Stimulated activated CD8-positive, alpha-beta memory T cell treated with anti-CD3 and anti-CD28 coated beads, Interleukin-2, amount 100 ng/mL, for 1 hour (primary cell): ENCODE measurements at places on chromosomes 11 and 22.

DNA sequence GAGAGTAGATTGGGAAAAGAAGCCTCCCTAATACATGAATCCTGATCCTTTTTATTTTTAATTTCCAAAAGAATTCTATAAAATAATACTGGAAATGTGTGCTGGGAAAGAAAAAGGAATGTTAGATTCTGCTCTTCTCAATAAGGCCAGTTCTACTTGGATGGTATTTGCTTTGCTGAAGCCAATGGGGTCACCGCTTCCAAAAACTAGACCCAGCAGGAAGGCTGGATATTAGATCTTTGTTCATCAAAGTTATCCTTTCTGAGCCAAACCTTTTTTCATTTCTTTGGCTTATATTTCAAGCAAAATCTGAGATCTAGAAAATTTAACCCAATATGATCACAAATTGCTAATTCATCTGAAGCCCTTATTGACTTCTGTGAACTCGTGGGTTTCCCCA lies 41.4 kb downstream of the SCUBE2 start:
- no peak for DNase-seq

DNA sequence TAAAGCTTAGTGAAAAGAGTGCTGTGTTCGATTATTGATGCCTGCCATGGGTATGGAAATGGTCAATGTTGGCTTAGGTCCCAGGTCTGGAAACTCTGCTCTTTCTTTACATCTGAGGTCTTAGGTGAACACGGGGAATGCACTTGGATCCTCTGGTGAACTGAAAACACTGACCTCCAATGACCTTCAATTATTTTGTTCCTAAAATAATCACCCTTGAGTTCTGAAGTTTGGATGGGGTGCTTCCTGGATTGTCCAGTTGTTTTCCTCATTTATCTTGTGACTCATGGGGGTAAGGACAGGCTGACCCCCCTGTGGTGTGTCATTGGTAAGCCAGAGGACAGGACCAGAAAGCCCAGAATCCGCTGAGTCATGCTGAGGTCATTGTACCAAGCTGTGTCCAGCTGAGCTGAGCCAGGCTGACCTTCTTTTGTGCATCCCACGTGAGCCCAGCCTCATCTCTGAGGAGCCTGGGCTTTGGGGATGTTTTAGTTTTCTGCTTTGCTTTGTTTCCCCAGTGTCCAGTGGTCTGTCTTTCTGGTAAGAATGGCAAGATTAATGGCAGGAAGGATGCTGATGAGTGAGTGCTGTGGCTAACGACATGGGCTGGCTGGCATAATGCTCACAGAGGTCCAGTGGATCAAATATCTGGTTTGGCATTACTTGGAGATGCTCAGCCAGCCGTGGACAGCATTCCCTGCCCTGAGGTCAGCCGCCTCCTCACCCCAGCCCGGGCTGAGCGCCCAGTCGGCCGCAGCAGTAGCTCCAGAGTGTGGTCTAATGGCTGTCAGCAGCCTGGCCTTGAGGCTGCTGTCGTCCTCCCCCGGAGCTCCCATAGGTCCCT lies 35.6 kb downstream of the AMPD3 start:
- DNase-seq: no peak

DNA sequence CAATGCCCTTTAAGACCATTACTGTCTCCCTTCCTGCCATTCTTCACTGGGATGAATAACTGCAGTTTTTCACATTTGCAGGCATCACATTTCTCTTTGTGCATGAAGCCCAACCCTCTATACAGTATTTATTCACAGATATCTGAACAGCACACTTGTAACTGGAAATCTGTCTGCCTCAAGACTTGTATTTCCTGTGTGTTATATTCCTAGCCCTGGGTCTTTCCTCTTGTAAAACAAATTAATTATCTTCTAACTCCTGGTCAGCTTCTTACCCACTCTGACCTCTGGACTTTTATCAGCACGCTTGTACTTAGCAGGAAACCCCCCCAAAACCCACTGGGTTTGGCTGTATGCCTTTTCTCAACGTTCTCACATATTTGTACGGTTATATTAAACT lies 2.0 kb downstream of the CSRP3 start:
- DNase-seq: no peak

DNA sequence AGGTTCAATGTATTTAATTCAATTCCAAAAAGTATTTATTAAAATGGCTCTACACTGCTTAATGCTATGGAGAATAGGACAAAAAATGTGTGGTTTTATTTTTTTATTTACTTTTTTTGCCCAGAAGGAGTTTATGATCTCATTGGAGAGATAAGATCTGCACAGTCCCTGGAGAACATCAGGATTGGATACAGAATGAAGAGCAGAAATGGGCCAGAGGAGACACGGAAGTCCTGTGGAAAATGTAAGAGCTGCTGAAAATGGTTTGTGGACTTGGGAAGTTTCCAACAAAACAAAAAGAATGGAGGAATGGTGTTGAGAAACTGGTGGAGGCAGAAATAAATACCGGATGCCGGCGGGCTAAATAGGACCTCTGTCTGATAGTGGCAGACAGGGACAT lies 554.6 kb downstream of the OPCML start:
- DNase-seq: no peak

DNA sequence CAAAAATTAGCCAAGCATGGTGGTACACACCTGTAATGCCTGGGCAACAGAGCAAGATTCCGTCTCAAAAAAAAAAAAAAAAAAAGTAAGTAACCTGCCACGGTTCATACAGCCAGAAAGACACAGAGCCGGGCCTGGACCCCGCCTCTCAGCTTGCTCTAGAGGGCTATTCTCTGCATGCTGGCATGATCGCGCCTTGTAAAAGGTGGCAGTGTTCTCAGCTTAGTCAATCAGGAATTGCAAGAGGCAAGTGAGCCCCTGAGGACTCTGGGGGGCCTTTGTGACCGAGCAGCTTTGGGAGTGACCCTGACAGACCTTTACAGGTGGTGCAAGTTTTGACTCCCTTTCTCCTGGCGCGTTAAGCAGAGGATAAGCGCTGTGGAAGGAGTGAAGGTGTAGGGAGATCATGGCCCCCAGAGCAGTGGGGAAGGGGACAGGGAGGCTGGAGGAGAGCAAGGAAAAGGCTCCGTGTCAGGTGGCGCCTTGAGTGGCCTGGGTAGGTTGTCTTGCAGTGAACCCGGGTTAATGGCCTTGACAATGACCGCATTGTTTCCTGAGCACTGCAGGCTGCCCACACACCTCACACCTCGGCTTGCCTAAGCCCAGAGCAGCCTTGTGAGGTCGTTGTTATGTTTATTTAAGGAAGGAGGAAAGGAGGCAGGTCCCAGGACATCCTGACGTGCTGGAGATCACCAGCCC lies 48.9 kb downstream of the CDPF1 start:
- no peak for DNase-seq

- DNase-seq: no peak
These were observed 416.6 kb upstream of the CCDC90B start for GRCh38 chr11:83702796-83703195.

- DNase-seq: no peak
These were observed 22.9 kb upstream of the FGF3 start for GRCh38 chr11:69841859-69842698.

DNA sequence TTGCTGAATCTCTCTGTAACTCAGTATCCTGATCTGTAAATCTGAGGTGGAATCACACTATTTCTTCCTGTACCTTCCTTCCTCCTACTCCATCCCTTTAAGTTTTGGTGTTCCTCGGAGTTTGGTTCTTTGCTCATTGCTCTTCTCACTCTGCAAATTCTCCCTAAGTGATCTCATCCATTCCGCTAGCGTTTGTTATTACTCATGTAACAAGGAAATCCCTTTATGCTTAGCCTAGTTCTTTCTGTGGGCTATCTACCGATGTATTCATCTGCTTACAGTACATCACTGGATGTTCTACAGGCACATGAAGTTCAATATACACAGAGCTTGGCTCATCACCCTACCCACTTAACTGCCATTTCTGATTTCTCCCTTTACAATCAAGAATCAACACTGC lies 1.6 kb upstream of the CEP295 start:
- DNase-seq: no peak

DNA sequence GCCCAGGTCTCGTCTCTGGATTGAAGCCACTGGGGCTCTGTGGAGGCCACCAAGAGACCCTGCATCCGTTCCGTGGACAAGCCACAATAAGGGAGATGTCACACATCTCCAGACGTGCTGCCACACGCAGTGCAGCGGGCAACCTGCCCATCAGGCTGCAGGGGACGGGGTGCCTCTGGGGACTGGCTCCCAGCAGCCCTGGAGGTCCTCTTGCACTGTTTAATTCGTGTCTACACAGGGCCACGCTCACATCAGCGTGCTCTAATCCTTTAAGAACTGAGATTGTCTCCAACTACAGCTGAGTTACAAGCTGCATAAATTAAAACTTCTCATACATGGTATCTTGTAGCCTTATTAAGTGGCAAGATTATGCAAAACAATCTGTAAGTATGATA lies 1232.2 kb downstream of the BRD1 start:
- no peak for DNase-seq

DNA sequence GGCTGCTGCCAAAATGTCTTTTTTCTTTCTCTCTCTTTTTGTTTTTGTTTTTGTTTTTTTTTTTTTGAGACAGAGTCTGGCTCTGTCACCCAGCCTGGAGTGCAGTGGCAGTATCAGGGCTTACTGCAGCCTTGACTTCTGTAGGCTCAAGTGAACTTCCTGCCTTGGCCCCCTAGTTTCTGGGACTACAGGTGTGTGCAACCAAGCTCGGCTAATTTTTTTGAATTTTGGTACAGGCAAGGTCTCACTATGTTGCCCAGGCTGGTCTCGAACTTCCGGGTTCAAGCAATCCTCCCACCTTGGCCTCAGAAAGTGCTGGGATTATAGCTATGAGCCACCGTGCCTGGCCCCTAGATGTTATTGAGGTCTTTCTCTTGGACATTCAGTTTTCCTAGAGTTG lies 2.2 kb upstream of the DDX10 start:
- DNase-seq: no peak

DNA sequence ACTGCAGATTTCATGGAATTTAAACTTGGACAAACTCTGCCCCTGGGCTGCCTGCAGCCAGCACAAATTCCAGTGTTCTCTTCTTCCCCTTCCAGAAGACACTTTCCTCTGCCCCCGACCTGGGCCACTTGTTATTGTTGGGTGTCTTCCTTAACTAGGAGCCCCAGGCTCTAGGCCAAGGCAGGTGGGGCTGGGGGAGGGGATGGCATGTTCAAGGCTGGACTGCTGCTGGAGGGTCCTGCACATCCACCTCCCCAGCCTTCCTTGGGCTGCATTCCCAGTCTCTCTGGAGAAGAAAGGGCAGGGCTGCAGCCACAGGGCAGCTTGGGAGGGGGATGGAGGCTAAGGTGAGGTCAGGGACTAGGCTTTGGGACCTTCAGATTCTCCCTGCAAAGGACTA lies 11.5 kb upstream of the SLC22A6 start:
- DNase-seq: no peak

GRCh38 chr11:129894278-129895125 lies 876 bp downstream of the NFRKB start:
- DNase-seq: no peak

DNA sequence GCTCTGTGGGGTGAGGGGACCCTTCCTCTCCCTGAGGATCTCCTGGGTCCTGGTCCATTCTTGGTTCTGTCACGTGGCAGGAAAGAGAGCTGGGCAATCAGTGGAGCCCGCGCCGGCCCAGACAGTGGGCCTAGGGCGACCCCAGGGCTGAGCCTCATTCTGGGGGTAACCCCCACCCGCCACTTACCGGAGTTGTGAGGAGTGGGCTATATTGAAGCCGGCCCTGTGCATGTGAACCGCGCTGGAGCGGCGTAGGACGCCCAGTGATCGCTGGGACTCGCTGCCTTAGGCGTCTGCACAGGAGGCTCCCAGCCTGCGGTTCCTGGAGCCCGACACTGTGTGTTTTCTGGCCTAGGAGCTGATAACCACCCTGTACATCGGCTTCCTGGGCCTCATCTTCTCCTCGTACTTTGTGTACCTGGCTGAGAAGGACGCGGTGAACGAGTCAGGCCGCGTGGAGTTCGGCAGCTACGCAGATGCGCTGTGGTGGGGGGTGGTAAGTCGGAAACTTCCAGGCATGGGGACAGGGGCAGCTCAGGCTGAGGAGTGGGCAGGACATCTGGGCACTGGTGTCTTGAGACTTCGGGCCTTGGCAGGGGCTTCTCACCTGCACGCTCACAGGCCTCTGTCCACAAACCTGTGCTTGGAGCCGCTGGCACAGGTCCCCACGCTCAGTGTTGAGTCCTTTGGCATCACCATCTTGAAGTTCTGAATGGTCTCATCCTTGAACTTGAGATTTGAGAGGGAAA lies 127.1 kb downstream of the KCNQ1OT1 start:
- DNase-seq: no peak

- no peak for DNase-seq
These were observed 1.5 kb downstream of the OR9G1 start for GRCh38 chr11:56700242-56700913.

DNA sequence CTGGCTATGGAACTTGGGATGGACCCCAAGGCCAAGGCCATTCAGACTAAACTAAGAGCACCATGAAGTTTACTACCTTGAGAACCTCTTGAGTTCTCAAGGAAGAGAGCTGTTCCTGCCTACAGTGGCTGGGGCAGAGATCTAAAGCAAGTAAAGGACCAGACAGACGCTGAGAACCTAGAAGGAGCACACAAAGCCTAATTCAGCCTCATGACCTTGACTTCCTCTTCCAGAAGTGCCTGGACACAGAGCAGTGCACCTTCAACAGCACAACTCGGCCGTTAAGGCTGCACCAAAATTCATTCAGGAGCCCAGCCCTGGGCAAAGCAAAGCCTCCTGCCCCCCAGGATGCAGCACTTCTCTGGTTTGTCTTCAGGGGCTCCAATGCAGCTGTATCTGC lies 82.9 kb upstream of the AKIP1 start:
- DNase-seq: no peak

- DNase-seq: no peak
These were observed 133.2 kb downstream of the SPATA19 start for GRCh38 chr11:133712051-133712560.

DNA sequence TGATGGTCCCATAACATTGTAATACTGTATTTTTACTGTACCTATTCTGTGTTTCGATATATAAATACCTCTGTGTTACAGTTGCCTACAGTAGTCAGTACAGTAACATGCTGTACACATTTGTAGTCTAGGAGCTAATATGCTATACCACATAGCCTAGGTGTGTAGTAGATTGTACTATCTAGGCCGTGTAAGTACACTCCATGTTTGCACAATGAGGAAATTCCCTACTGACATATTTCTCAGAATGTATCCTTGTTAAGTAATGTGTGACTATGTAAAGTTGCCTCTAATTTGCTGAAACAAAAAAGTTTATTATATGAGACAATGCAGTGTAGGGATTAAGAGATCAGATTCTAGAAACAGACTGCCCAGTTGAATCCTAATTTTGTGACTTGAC lies 21.3 kb downstream of the CAPRIN1 start:
- no peak for DNase-seq
